ENCODE measurements at places on chromosomes 11 and 22. TPM values are rescaled to one million over a fixed set of nuclear protein-coding genes. Genes with fewer than 3 reads are reported as not detected.

GNB1L gene
- total RNA-seq: 6.0 TPM

- H3K4me3 ChIP-seq: no peak overlapping the region
- no peaks in the 10 kb centered on the region for H3K4me1 ChIP-seq
- H3K27me3 ChIP-seq: peaks cover 3% of the 10 kb centered on the region
- H3K36me3 ChIP-seq: no peaks in the 10 kb centered on the region
- DNase-seq: no peak
These were observed 16.0 kb downstream of the TRPM5 start for GRCh38 chr11:2428322-2428795.

CASP5 gene
- not detected for total RNA-seq

GRCh38 chr22:20130319-20130718 is 1.3 kb upstream of the ZDHHC8 start:
- no peak for DNase-seq
- peaks cover 20% of the 10 kb centered on the region for H3K4me1 ChIP-seq
- peaks cover 15% of the 10 kb centered on the region for H3K36me3 ChIP-seq
- H3K27me3 ChIP-seq: no peaks in the 10 kb centered on the region

IGLL1 gene
- not detected for total RNA-seq
